ENCODE measurements at places on chromosomes 6 and 20. TPM values are rescaled to one million over a fixed set of nuclear protein-coding genes. Genes with fewer than 3 reads are reported as not detected.
A peak's percentile ranks its signal among the peaks of the same experiment; 100 is the strongest.

TP53TG5 gene
- 0.36 TPM for total RNA-seq

GRCh38 chr6:116783852-116784251, 18.3 kb upstream of the FAM162B start:
- no peaks in the 10 kb centered on the region for H3K36me3 ChIP-seq
- no peak for DNase-seq
- no peaks in the 10 kb centered on the region for H3K27me3 ChIP-seq
- no peaks in the 10 kb centered on the region for H3K4me1 ChIP-seq
- no peak overlapping the region for H3K4me3 ChIP-seq

DNA sequence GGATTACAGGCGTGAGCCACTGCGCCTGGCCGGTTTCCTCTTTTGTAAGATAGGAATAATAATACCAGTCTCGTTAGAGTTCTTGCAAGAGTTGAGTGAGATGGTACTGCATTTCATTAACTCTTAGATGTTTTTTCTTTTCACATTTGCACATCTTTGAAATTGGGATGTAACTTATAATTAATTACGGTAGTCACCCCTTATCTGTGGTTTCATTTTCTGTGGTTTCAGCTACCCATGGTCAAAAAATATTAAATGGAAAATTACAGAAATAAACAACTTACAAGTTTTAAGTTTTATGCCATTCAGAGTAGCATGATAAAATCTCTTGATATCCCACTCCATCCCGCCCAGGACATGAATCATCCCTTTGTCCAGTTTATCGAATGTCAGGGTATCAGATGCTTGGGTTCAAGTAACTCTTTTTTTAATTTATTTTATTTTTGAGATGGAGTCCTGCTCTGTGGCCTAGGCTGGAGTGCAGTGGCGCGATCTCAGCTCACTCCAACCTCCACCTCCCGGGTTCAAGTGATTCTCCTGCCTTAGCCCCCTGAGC, 15.4 kb downstream of the PTK7 start:
- H3K27ac ChIP-seq: no peak overlapping the region
- no peaks in the 10 kb centered on the region for H3K4me1 ChIP-seq
- H3K36me3 ChIP-seq: no peaks in the 10 kb centered on the region
- no peak for DNase-seq
- H3K27me3 ChIP-seq: no peaks in the 10 kb centered on the region
- no peak overlapping the region for H3K4me3 ChIP-seq

- no peaks in the 10 kb centered on the region for H3K27me3 ChIP-seq
- no peaks in the 10 kb centered on the region for H3K36me3 ChIP-seq
- no peak for DNase-seq
- no peak overlapping the region for H3K4me3 ChIP-seq
Measured at GRCh38 chr6:82570083-82570482, 206.5 kb downstream of the TPBG start.

GRCh38 chr6:1383729-1384548, 5.4 kb upstream of the FOXF2 start:
- peaks cover 46% of the 10 kb centered on the region for H3K4me1 ChIP-seq
- DNase-seq: no peak
- H3K36me3 ChIP-seq: no peaks in the 10 kb centered on the region
- H3K4me3 ChIP-seq: peak overlapping the region; percentile 30
- H3K27ac ChIP-seq: peak overlapping the region; percentile 96

GRCh38 chr20:3461911-3462677, 8.7 kb upstream of the ATRN start:
- no peaks in the 10 kb centered on the region for H3K4me1 ChIP-seq
- no peaks in the 10 kb centered on the region for H3K27me3 ChIP-seq
- H3K36me3 ChIP-seq: no peaks in the 10 kb centered on the region
- no peak for DNase-seq

- H3K36me3 ChIP-seq: no peaks in the 10 kb centered on the region
- H3K27ac ChIP-seq: no peak overlapping the region
- no peaks in the 10 kb centered on the region for H3K27me3 ChIP-seq
- no peak overlapping the region for H3K4me3 ChIP-seq
- DNase-seq: no peak
Measured at GRCh38 chr20:21867811-21868210, 162.3 kb downstream of the PAX1 start.
